Liver (tissue), 10 donors: ENCODE measurements at places on chromosomes 2 and 18. TPM values are rescaled to one million over a fixed set of nuclear protein-coding genes. Genes with fewer than 3 reads are reported as not detected.

GRCh38 chr2:235496239-235496621 is 2.4 kb downstream of the AGAP1 start:
- H3K27ac ChIP-seq, result no peak overlapping the region
- H3K27me3 ChIP-seq, result no peaks in the 10 kb centered on the region
- no peak overlapping the region for H3K4me3 ChIP-seq
- no peaks in the 10 kb centered on the region for H3K36me3 ChIP-seq
- DNase-seq, result no peak
- H3K4me1 ChIP-seq, result peaks cover 18% of the 10 kb centered on the region

DNA sequence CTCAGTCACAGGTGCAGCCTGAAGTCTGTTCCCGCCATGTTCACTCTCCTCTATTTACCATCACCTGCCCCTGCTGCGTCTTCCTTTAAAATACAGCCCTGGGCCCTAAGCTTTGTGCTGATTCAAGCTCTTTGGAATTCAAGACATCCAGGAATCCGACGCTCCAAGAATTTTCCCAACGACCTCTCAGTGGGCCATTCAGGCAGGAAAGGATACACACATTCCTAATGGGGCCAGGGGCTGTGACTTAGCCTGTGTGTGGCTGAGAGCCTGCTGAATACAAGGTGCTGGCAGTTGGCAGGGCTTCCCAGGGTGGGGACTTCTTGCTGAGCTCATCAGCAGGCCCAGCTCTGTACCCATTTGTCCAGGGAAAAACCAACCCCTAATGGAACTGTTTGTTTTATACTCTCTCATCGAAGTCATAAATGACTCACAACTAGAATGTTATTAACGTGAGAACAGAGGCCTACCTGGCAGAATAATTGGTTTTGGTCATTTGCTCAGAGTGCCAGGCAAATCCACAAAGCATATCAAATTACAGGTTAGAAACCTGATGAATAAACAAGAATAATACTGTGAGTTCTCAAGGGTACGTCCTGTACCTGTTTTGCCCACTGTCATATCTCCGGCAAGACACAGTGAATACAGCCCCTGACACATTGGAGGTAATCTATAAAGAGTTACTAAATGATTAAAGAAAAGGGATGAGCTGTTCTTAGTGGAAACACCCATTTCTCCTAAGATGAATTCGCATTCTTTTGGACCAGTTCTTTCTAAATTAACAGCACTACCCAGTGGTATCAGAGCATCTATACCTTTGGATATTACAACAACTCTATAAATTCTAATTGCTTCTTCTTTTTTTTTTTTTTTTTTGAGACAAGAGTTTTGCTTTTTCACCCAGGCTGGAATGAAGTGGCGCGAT is 12.6 kb upstream of the KCMF1 start:
- no peak for DNase-seq
- H3K27ac ChIP-seq, result no peak overlapping the region
- no peaks in the 10 kb centered on the region for H3K36me3 ChIP-seq
- H3K4me1 ChIP-seq, result no peaks in the 10 kb centered on the region

- H3K27me3 ChIP-seq, result peaks cover 2% of the 10 kb centered on the region
- H3K27ac ChIP-seq, result no peak overlapping the region
- H3K4me3 ChIP-seq, result no peak overlapping the region
- H3K4me1 ChIP-seq, result peaks cover 7% of the 10 kb centered on the region
- no peaks in the 10 kb centered on the region for H3K36me3 ChIP-seq
- no peak for DNase-seq
Observed at GRCh38 chr2:241540401-241540770, 18.2 kb upstream of the BOK start.

GRCh38 chr2:174603280-174603679 is 5.7 kb upstream of the WIPF1 start:
- H3K27ac ChIP-seq, result no peak overlapping the region
- DNase-seq, result no peak
- no peaks in the 10 kb centered on the region for H3K4me1 ChIP-seq
- H3K36me3 ChIP-seq, result no peaks in the 10 kb centered on the region
- H3K4me3 ChIP-seq, result no peak overlapping the region

DNA sequence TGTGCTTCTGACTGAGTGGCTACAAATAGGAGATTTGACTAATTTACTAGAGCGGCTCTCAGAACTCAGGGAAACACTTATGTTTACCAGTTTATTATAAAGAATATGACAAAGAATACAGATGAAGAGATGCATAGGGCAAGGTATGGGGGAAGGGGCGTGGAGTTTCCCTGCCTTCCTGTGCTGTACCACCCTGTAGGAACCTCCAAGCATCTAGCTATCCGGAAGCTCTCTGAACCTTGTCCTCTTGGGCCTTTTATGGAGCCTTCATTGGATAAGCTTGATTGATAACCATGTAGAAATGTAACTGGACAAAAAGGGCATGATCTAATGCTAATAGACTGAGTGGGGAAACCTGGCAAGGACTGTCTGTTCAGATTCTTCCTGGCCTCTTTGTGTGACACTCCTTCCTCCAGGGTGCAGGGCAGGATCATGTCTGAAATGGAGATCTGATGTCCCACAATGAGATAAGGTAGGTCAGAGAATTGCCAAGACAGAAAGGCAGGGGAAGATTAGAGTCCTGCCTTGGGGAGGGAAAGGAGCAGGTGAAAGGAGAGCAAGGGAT is 101.8 kb upstream of the NPAS2 start:
- H3K36me3 ChIP-seq, result no peaks in the 10 kb centered on the region
- no peak overlapping the region for H3K4me3 ChIP-seq
- H3K27ac ChIP-seq, result no peak overlapping the region
- no peaks in the 10 kb centered on the region for H3K27me3 ChIP-seq
- no peak for DNase-seq

DNA sequence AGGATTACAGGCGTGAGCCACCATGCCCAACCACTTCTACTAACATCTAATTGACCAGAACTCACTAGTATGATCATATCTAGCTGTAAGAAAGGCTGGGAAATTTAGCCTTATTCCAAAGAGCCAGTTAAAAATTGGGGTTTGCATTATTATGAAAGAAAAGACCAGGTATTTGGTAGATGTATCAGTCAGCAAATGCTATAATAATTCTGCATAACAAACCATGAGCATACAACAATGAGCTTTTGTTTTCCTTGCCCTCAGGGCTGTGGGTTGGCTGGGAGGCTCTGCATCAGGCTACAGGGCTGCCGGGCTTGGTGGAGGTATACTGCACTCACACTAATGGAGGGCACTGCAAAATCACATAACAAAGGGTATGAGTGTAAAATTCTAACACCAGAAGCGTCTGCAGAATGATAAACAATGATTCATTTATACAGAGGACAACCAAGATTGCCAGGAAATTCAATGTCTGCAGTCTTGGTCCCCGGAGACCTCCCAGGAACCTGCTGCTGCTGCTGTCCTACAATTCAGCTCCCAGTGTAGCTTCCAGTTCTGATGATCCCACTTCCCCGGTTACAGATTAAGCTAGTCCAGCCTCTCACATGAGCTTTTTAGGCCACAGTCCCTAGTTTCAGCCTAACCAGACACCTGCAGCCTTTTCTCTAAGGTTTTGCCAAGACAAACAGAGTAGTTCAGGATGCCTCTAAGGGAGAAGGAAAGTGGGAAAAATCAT is 32.2 kb upstream of the ST3GAL5 start:
- H3K36me3 ChIP-seq, result no peaks in the 10 kb centered on the region
- H3K4me3 ChIP-seq, result no peak overlapping the region
- H3K27me3 ChIP-seq, result no peaks in the 10 kb centered on the region
- H3K27ac ChIP-seq, result peak overlapping the region; percentile 44
- DNase-seq, result no peak

DNA sequence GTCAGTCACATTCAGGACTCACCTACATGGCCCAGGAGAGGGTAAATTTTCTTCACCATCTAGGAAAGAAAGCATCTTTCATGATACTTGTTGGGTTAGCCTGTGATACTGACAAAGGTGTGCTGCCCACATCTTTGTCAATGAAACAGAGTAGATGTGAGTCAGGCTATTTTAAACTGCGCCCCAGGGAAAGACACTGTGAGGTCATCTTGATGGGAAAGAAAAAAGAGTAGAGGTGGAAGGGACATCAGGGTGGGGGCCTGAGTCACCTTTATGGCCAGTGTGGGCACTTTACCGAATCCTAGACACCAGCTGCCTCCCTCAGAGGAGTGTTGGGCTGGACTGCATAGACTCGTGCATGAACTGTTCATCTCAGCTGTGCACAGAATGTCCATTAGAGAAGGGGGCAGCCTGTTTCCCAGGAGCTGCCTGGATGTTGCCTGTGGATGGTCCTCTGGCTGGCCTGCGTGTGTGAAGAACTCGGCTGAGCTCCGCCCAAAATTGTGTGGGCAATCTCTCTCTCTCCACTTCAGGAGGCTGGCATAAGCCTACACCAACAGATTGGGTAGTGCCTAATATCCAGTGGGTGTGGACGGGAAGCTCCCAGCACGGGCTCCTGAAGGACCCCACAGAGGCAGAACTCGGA is 278.7 kb upstream of the PXDN start:
- no peaks in the 10 kb centered on the region for H3K4me1 ChIP-seq
- no peak overlapping the region for H3K4me3 ChIP-seq

- DNase-seq, result no peak
- peaks cover 42% of the 10 kb centered on the region for H3K4me1 ChIP-seq
- no peaks in the 10 kb centered on the region for H3K36me3 ChIP-seq
- H3K27ac ChIP-seq, result peak overlapping the region; percentile 26
Observed at GRCh38 chr2:42954227-42954962, 162.0 kb upstream of the HAAO start.

DNA sequence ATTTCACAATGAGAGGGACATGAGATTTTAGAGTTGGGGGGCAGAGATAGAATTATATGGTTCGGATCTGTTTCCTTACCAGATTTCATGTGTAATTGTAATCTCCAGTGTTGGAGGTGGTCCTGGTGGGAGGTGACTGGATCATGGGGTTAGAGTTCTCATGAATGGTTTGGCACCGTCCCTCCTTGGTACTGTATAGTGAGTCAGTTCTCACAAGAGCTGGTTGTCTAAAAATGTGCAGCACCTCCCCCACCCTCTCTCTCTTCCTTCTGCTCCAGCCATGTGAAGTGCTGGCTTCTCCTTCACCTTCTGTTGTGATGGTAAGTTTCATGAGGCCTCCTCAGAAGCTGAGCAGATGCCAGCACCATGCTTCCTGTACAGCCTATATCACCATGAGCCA is 138.1 kb downstream of the SCG2 start:
- no peaks in the 10 kb centered on the region for H3K36me3 ChIP-seq
- H3K4me1 ChIP-seq, result peaks cover 2% of the 10 kb centered on the region

DNA sequence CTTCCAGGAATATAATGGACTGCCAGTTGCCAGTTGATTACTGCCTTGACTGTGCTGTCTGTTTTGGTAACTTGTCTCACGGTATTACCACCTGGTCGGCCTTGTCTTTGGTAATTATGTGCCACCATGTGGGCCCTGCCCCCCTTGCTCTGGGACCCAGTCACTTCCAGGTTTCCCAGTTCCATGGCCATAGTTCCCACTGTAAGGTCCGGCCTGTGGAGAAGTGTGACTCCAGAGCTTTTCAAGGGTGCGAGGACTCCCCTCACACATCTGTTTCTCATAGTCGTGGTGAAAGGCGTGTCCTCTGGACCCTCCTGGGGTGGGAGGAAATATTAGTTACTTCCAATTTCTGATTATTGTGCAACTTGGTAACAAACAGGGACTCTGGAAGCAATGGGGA is 150.5 kb downstream of the SEPTIN10 start:
- H3K4me1 ChIP-seq, result peaks cover 4% of the 10 kb centered on the region
- H3K27ac ChIP-seq, result no peak overlapping the region
- no peak overlapping the region for H3K4me3 ChIP-seq
- H3K36me3 ChIP-seq, result no peaks in the 10 kb centered on the region
- no peaks in the 10 kb centered on the region for H3K27me3 ChIP-seq

DNA sequence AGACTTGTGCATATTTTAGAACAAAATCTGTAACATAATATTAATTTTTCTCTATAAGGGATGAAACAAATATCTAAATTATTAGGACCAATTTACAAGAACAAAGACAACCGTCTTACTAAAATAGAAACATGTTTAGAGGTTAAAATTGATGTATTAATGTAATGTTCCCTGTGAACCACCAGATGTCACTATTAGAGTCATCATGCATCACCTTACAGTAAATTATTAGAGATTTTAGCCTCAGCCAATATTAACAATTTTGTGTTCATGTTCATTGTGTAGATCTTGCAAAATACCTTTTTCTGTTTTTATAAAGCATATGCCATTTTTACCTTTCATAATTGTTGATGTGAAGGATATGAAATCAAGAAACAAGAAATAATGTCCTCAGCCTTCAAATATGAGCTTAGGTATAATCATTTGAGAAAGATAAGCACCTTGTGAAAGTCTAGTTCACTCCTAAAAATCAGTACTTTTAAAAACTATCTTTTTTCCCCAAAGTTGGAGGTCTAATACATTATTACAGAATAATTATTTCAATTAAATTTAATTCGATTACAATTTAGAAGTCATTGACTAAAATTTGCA is 344.3 kb upstream of the KCNH7 start:
- no peak overlapping the region for H3K27ac ChIP-seq
- no peaks in the 10 kb centered on the region for H3K4me1 ChIP-seq
- DNase-seq, result no peak
- H3K4me3 ChIP-seq, result no peak overlapping the region
- H3K36me3 ChIP-seq, result no peaks in the 10 kb centered on the region

DNA sequence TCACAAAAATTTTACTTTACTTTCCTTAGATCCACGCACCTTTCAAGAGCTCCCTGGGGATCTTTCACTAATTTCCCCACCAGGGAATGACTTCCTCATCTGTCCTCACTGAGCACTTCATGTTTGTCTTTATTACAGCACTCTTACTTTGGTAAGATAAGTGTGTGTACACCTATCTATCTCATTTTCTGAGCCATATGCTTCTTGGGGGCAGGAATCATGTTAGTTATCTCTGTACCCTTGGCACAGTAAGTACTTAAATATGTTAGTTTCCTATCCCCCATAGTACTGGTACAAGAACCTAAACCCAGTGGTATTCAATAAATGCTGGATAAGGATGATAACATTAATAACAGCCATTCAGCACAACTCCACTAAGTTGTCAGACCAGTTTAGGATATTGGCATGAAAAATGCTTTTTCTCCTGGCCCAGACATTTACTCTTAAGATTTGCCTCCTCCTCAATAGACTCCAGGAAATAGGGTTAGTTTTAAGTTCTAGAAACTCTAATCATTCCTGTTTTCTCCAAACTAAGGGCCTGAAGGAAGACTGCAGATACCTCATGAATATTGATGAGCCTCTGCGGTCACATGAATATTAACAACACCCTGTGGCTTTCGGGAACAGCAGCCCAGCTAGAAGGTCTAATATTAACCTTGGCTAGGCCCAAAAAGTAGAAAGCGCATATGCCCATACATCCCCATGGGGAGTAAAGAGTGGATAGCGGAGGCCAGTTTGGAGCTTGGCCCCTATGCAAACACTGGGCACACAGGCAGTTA is 38.2 kb downstream of the NHEJ1 start:
- H3K27ac ChIP-seq, result no peak overlapping the region
- H3K27me3 ChIP-seq, result no peaks in the 10 kb centered on the region
- H3K4me3 ChIP-seq, result no peak overlapping the region
- no peak for DNase-seq
- peaks cover 15% of the 10 kb centered on the region for H3K4me1 ChIP-seq
- no peaks in the 10 kb centered on the region for H3K36me3 ChIP-seq

RFX8 gene
- 0.09 TPM for total RNA-seq

TMEM127 gene
- 19.1 TPM for total RNA-seq
